ENCODE measurements at places on chromosomes 2 and 18.

DNA sequence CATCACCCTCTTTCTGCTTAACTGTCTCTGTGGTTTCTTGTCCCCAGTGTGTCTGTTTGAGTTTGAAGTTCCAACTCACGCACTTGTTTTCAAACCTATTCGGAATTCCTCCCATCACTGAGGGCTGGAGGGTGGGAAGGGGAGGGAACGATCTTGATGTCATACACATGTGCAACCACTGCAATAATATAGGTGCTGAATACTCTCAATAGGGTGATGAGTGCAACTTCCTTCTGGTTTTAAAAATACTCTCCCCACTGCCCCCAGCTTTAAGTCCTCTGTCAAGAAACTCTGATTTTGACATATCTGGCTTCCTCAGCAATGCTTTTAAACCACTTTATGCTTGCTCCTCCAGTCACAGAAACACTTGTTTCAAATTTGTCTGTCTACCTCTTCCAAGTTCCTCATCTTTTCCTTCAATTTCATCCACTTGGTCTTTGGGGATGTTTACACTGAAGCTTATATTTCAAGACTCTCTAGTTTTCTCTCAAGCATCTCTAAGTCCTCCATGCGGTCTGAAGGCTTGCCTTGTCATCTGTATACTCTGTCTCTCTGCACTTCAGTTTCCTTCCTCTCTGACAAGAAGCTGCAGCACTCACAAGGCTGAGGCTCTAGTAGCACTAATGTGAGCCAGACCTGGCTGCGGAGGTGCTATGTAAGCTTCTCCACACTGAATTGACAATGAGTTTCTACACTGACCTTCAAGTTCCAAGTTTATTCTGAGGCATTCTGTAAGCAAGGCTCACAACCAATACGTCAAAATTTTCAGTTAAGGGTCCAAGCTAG is 422.3 kb downstream of the ZEB2 start:
- no peak for DNase-seq
- H3K27ac ChIP-seq, result no peak overlapping the region
- no peaks in the 10 kb centered on the region for H3K27me3 ChIP-seq
- H3K36me3 ChIP-seq, result no peaks in the 10 kb centered on the region
- no peak overlapping the region for H3K4me3 ChIP-seq
- no peaks in the 10 kb centered on the region for H3K4me1 ChIP-seq

GRCh38 chr2:178187861-178188260 is 6.5 kb upstream of the OSBPL6 start:
- H3K4me1 ChIP-seq, result no peaks in the 10 kb centered on the region
- DNase-seq, result no peak
- no peaks in the 10 kb centered on the region for H3K27me3 ChIP-seq
- no peak overlapping the region for H3K27ac ChIP-seq

DNA sequence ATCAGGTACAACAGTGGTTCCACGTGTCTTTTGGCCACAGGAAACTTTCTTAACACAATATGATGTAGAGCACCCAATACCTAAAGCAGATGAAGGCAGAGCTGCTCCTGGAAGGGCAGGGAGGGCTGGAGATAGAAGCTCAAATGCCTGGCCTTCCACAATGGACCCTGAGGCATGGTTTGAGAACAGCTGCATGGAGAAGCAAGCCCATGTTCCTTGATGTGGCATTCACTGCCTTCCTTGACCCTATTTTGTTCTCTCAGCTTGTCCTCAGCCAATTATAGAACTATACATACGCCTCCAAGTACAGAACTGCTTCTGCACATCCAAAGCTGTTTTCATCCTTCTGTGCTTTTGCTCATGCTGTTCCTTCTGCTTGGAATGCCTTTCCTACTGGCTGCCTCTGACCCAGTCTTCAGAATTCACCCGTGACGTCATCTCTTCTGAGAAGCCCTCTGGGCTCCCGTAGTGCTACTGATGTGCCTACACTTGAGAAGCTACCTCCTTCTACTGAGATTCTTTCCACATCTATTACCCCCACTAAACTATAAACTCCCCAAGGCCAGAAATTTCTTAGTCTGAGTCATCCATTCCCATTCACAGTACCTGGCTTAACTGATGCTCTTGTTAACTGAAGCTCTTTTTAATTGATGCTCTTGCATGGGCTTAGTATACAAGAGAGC is 69.9 kb downstream of the CHRNA1 start:
- no peak overlapping the region for H3K4me3 ChIP-seq
- peaks cover 25% of the 10 kb centered on the region for H3K4me1 ChIP-seq
- no peaks in the 10 kb centered on the region for H3K27me3 ChIP-seq
- no peaks in the 10 kb centered on the region for H3K36me3 ChIP-seq
- DNase-seq, result peak; percentile 98
- H3K27ac ChIP-seq, result no peak overlapping the region

DNA sequence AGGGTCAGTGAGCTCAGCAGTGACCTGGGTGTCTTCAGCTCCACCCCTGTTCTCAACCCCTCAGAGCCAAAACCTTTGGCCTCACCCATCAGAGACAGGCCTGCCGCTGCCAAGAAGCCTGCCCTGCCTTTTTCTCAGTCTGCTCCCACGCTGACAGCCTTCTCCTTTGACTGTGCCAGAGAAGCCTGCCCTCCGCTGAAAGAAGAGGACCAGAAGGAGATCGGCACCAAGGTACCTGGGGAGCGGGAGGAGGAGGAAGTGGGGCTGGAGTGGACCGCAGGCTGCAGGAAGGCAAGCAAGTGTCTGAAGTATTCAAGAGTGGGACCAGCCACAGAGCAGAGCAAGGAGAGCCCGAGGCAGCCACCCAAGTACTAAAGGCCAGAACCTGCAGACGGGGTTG is 33.2 kb downstream of the TOGARAM2 start:
- no peaks in the 10 kb centered on the region for H3K36me3 ChIP-seq
- H3K4me1 ChIP-seq, result no peaks in the 10 kb centered on the region
- H3K27me3 ChIP-seq, result no peaks in the 10 kb centered on the region
- no peak overlapping the region for H3K27ac ChIP-seq
- no peak for DNase-seq
- H3K4me3 ChIP-seq, result no peak overlapping the region

GRCh38 chr18:76252880-76253279 is 242.2 kb downstream of the ZNF516 start:
- no peaks in the 10 kb centered on the region for H3K27me3 ChIP-seq
- DNase-seq, result no peak
- H3K4me1 ChIP-seq, result no peaks in the 10 kb centered on the region
- no peak overlapping the region for H3K27ac ChIP-seq
- H3K36me3 ChIP-seq, result no peaks in the 10 kb centered on the region
- no peak overlapping the region for H3K4me3 ChIP-seq

DNA sequence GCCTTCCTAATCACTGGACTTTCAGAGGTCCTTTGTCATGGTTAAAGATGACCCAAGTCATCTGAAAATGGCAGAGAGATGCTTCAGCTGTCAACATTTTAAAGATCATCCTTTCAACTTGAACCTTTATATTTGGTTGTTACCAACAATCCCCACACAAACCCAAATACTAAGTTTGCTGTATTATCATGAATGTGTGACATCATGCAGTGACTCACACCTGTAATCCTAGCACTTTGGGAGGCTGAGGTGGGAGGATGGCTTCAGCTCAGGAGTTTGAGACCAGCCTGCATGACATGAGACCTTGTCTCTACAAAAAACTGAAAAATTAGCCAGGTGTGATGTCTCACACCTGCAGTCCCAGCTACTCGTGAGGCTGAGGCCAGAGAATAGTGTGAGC is 55.2 kb upstream of the NRP2 start:
- DNase-seq, result no peak
- no peak overlapping the region for H3K4me3 ChIP-seq
- H3K4me1 ChIP-seq, result peaks cover 2% of the 10 kb centered on the region
- H3K27ac ChIP-seq, result no peak overlapping the region

DNA sequence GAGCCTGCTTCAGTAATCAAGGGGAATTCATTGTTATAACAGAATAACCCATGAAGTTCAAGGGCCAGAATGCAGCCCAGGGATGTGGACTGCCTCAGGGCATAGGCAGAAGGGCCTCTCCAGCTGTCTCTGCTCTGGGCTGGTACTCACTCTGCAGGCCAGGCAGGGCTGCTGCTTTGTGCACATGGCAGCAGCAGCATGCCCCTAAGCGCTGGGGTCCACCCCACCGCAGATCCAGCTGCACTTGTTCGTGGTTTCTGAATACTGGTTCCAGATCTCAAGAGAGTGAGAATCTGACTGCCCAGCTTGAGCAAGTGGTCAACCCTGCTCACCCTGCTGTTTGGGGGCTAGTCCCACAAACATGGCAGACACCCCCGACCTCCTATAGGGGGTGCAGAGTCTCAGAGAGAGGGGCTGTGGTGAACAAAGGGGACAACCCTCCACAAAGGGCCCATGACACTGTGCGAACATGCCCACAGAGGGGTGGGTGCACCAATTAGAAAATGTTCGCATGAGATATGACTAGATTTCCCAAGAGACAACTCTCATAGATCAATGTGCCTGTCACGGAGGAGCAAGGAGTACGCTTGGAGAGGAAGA is 87.3 kb downstream of the ACTR3 start:
- no peak overlapping the region for H3K4me3 ChIP-seq
- H3K36me3 ChIP-seq, result peaks cover 8% of the 10 kb centered on the region
- peak overlapping the region; percentile 15 for H3K27ac ChIP-seq
- DNase-seq, result peak; percentile 30
- peaks cover 15% of the 10 kb centered on the region for H3K4me1 ChIP-seq
- H3K27me3 ChIP-seq, result no peaks in the 10 kb centered on the region

DNA sequence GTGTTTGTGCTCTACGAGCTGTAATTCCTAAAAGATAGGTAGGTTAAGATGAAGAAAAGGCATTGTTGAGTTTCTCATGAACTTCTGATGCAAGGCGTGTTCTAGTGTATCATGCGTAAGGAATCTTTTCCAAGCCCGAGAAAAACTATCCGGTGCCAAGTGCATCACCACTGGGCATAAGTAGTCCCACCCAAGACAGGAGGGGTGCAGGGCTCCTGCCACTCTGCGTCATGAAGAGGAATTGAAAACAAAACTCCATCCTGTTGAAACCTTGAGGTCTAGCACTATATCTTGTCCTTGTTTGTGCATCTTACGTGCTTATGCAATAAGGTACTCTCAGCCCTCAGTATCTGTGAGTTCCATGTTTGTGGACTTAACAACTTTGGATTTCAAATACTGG is 45.7 kb downstream of the RAB31 start:
- no peak for DNase-seq
- H3K27me3 ChIP-seq, result no peaks in the 10 kb centered on the region
- peaks cover 10% of the 10 kb centered on the region for H3K4me1 ChIP-seq
- no peak overlapping the region for H3K27ac ChIP-seq
- H3K4me3 ChIP-seq, result no peak overlapping the region
- H3K36me3 ChIP-seq, result peaks cover 47% of the 10 kb centered on the region

- no peaks in the 10 kb centered on the region for H3K27me3 ChIP-seq
- H3K27ac ChIP-seq, result no peak overlapping the region
- no peaks in the 10 kb centered on the region for H3K4me1 ChIP-seq
- H3K36me3 ChIP-seq, result no peaks in the 10 kb centered on the region
Measured at GRCh38 chr2:50658883-50659282, 373.0 kb downstream of the NRXN1 start.

Measured in trophoblast cell (in vitro differentiated cells and primary cell).